T1000 (cell line): ENCODE measurements at places on chromosomes 1 and 21.

GRCh38 chr21:45906196-45906805 is 75.3 kb upstream of the COL6A1 start:
- no peak for DNase-seq

DNA sequence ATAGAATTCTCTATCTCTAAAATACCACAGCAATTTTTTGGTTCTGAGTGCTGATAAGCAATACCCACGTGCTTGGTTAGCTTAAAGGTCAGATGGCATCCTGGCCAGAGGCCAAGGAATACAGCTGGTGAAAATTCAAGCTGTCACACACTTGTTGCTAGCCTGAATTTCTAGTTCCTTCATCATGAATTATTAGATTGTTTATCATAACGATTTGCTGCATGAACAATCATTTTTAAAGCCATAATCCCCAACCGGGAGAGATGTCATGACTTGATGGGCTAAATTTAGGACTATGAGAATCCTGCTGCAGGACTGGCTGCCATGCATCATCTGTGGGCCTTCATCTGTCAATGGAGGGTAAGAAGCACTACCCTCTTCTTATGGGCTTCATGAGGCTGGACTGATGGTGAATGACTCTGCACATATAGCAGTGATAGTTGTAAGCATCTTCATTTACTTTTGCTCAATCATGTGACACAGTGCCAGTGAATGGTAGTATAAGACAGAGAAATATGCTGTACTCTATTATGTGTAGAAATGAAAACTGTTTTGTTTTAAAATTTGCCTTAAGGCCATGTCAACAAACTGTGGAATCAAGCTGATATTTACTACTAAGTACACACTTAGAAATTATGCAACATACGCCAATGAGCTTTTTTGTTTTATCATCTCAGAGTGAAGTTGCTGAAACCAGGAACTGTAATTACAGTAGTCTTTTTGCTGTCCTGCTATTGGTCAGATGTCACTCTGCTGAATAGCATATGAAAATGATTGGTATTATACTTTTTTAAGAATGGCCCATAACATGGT is 80.5 kb upstream of the RALGPS2 start:
- DNase-seq: no peak

- no peak for DNase-seq
These were observed 31.7 kb upstream of the AGO1 start for GRCh38 chr1:35851132-35851869.

DNA sequence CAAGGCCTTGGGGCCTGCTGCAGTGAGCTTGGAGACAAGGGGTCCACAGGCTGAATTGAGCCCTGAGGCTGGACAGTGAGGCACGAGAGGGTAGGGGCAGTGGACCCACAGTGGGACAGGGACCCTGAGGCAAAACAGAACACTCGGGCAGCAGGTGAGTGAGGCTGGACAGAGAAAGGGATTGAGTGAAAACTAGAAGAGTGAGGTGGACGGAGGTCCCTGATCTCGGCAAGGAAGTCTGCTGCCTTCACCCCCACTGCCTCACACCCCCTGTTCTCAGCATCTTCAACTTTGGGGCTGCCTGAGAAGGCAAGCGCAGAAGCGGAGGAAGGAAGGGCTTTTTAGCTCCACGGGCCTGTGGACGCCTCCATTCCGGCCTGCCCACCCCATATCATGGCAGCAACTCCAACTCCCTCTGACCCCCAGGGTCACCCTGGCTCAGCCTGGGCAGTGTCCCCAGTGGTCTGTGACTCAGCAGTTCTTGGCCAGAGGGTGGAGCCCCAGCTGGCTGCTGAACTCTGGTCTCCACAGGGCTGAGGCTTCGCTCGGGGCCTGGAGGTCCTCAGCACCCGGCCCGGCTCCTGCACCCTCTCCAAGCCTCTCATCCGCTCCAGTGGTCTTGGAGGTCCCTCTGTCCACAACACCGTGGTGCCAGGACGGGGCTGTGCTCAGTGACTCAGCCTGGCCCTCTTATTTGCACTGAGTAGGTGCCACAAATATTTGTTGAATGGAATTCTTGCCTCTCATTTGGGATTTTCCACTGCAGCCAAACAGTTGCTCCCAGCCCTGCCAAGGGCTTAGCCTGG is 60.0 kb upstream of the EPS8L3 start:
- no peak for DNase-seq

GRCh38 chr1:70264839-70265238 is 43.7 kb downstream of the SRSF11 start:
- no peak for DNase-seq

- no peak for DNase-seq
These were observed 282.5 kb upstream of the PLXNA2 start for GRCh38 chr1:208526613-208527125.

DNA sequence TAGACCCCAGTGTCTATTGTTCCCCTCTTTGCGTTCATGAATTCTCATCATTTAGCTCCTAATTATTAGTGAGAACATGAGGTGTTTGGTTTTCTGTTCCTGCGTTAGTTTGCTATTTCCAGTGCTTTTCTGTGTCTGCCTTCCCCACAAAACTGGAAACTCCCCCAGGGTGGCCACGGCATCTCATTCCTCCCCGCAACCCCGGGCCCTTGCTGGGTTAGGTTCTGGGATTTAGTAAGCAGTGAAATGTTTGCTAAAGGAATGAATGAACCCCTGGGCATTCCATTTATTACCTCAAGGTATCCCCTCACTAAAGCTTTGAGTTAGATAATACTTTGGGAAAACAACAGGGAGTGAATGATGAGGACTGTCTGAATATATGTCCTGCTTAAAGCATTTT is 142.9 kb downstream of the GLUL start:
- DNase-seq: no peak

DNA sequence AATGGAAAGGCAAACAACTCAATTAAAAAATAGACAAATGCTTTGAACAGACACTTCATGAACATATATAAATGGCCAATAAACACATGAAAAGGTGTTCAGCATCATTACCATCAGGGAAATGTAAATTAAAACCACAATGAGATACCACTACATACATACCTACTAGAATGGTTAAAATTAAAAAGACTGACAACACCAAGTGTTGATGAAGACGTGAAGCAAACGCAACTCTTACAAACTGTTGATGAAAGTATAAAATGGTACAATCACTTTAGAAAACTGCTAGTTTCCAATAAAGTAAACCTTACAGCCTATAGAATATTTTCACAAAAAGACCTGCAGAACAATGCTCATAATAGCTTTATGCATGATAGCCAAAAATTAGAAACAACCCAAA is 10.1 kb downstream of the EIF2B3 start:
- no peak for DNase-seq

DNA sequence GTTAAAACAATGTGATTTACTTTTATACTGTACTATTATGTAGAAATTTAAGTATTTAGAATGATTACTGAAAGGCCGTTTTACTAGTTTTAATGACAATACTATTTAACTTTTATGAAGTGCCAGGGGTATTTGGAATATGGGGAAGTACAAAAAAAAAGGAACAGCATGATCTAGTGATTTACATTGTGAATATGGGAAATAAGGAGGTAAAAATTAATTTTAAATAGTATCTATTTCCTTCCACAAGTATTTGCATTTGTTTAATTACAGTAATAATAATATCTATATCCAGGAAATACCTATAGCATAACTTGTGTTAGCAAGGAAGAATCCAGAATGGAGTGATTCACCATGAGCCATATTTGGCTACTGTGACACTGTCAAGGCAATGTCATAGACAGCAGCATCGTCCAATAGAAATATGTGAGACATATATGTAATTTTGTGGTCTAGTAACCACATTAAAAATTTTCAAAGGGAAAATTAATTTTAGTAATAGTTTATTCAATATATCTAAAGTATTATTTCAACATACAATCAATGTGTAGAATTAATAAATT is 22.0 kb downstream of the CNST start:
- DNase-seq: no peak

DNA sequence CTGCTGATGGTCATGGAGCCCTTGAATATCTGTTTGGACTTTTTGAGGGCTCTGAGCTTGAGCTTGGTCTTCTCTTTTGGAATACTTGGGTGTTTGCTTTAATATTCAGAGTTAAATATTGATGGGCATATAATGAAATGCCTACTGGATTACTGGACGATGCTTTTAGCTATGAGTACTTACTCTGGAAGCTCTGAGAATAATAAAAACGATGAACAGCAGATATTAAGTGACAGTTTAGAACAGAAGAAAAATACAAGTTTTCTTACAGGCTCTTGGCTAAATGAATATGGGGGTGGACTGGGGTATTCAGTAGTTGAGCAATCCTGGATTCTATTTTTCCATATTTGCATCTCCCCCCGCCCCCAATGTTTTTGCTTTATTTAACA is 20.7 kb downstream of the GALNT2 start:
- DNase-seq: no peak

GRCh38 chr1:247336390-247336789 is 4.7 kb upstream of the ZNF496 start:
- no peak for DNase-seq

DNA sequence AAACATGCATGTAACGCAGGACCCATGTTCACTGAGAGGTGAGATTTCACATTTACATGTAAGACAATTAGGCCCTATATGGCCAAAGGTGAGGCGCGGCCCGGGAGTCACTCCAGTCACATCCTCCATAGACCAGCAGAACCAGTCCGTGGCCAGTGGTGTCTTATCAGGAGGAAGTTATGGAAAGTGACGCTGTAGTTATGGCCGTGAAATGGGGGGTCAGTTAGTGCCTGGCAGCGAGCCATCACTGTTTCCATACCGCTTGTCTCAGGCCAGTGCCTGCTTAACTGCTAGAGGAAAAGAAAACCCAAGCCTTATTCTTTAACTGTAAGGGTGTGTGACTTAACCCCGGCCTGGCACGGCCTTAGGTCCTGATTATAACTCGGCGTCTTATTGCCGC is 6.1 kb downstream of the C1orf159 start:
- DNase-seq: no peak

- peak; percentile 89 for DNase-seq
These were observed 39.8 kb upstream of the CLIC4 start for GRCh38 chr1:24705260-24706073.

DNA sequence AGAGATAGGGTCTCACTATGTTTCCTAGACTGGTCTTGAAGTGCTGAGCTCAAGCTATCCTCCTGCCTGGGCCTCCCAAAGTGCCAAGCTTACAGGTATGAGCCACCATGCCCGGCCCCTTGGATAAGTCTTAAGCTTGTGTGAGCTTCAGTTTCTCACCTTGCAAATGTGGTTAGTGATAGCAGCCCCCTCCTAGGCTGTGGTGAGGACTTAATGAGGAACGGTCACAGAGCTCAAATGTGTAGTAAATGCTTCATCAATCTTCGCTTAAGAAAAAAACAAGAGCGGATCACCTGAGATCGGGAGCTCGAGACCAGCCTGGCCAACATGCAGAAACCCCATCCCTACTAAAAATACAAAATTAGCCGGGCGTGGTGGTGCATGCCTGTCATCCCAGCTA is 3.0 kb downstream of the CNR2 start:
- no peak for DNase-seq

DNA sequence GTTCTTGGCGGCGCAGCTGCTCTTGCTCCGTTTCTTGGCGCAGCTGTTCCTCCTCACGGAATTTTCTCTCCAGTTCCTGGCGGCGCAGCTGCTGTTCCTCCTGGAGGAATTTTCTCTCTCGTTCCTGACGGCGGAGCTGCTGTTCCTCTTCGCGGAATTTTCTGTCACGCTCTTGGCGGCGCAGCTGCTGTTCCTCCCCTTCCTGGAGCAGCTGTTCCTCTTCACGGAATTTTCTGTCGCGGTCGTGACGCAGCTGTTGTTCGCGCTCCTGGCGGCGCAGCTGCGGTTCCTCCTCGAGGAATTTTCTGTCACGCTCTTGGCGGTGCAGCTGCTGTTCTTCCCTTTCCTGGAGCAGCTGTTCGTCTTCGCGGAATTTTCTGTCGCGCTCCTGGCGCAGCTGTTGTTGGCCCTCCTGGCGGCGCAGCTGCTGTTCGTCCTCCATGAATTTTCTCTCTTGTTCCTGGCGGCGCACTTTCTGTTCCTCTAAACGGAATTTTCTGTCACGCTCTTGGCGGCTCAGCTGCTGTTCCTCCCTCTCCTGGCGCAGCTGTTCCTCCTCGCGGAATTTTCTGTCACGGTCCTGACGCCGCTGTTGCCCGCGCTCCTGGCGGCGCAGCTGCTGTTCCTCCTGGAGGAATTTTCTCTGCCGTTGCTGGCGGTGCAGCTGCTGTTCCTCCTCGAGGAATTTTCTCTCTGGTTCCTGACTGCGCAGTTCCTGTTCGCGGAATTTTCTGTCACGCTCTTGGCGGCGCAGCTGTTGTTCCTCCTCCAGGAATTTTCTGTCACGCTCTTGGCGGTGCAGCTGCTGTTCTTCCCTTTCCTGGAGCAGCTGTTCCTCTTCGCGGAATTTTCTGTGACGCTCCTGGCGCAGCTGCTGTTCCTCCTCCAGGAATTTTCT is 7.0 kb downstream of the TCHH start:
- DNase-seq: no peak

GRCh38 chr1:112905395-112906149 is 50.4 kb downstream of the SLC16A1 start:
- no peak for DNase-seq

- DNase-seq: no peak
These were observed 85.1 kb downstream of the PLPP3 start for GRCh38 chr1:56494306-56494705.

GRCh38 chr1:117669572-117669971 is 63.7 kb downstream of the TENT5C start:
- DNase-seq: no peak

- no peak for DNase-seq
These were observed 31.9 kb downstream of the PUM1 start for GRCh38 chr1:31033598-31033997.

DNA sequence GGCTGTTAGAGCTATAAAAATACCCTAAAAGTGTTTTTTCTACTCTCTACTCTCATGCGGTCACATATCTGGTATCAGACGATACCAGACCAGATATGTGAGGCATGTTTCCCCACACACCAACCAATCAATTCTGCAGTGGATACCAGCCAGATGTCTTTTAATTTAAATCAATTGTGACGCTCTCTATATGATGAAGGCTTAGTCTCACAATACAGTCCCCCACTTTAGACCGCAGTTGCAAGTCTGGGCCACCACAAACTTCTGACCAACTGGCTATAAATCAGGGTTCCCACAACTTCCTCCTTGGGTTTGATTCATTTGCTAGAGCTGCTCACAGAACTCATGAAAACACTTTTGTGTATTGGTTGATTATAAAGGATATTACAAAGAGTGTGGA is 586.1 kb upstream of the ZP4 start:
- DNase-seq: no peak

DNA sequence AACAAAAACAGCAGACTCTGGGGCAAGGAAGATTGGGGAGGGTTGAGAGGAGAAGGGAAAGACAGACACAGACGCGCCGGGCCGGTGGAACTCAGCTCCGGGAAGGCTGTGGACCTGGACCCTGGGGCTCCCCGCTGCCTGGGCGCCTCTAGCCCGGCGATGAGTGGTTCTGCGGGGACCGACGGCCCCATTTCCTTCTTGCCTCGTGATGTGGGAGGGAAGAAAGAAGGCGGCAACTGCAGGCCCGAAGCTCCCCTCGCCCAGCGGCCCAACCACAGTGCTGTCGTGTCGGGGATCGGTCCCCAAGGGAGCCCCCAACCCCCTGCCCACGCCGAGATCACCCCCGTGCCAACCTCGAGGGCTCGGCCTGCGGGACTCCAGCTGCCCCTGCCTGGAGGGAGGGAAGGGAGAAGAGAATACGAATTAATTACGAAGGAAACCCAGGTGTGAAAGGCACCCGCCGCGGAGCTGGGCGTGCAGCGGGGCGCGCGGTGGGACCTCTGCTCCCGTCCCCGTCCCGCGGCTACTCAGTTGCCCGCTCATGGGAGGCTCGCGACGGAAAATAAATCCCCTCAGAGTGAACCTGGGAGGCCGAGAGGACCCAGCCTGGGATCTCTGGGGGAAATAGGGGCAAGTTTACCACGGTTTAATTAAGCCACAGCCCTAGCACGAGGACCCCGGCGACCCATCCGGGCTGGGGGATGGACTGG is 7.4 kb downstream of the FOXD3 start:
- no peak for DNase-seq

- no peak for DNase-seq
These were observed at the start of gene GPR153 for GRCh38 chr1:6260961-6261614. GPR153 (minus strand) TSS chr1:6261098; CDS start chr1:6254905, 6,193 bp downstream.
